ENCODE measurements at places on chromosomes 5 and 9.

GRCh38 chr5:74402553-74402952, 238.0 kb downstream of the ENC1 start:
- DNase-seq, result no peak

DNA sequence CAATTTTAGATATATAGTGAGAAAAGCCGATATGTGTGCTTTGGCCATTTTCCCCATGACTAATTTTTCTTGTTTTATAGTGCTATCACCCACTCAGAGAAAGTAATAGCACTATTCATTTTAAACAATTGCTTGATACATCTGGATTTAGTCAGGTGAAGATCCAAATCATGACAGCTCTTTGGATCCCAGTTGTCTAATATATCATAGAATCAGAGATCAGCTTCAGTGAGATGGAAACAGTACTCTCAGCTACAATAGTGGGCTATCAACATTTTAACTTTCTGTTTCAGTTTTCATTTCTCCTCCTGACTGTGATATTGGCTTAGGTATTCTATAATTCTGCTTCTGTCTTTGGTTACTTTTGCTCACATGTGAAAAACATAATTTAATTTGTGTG, 38.7 kb downstream of the VCAN start:
- no peak for DNase-seq

GRCh38 chr9:4997196-4997595, 12.1 kb downstream of the JAK2 start:
- no peak for DNase-seq

DNA sequence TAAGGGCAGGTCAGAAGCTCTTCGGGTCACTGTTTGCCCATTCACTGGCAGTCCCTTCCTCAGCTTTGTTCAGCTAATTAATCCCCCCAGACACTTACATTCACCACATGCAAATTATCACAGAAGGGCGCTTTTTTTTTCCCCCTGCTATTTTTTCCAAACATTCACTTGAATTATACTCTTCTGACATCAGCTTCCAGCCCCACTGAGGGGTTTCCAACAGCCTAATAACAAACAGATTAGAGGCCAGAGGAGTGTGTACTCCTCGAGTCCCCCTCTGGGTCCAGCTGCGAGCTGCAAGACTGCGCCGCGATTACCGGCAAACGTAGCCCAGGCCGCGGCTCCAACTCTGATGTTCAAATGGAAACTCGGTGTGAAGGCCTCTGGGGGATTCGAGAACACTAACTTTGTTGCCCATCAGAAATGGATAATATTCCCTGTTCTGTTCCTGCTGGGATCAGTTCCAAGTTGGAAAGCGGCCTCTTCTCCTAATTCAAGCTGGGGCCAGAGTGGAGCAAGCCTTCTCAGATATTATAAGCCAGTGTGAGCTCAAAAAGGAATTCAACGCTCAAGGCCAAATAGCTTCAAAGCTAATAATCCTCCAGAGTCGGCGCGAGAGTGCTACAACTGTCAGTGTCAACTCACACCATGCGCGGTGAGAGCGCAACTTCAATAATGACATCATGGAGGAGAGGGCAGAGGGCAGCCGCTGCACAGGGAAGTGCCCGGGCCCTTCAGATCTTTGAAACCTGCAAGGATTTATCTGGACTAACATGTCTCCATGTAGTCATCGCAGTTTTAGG, 560.8 kb downstream of the BNC2 start:
- DNase-seq, result no peak

GRCh38 chr9:127937056-127937387, 632 bp downstream of the DPM2 start:
- DNase-seq, result no peak

DNA sequence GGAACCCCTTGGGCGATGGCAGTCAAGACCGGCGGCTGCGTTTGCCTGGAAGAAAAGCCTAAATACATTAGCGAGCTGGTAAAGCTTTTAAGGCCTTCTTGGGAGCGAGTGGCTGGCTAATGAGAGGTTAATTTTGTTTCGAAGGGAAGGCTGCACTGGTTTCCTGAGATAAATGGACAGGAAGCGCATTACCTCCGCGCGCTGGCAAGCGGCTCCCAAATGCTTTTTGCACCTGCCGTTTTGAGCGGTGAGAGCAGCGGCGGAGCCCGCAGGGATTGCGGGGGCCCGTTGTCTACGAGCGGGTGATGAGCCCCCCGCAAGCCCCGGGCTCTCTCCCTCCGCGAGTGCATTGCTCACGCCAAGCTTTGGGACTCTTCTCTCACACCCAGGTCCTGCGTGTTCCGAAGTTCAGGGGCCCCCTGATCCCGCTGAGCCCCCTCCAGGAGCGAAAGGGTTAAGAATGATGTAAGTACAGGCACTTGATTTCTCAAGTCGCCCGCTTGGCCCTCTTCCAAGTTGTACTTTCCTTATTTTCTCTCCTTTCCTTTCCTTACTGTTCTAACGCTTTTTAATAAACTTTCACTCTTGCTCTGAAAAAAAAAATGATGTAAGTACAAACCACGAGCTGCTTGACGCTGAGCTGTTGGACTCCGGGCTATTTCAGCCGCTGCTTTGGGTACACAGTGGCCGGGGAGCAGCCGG, 3.1 kb upstream of the RGMB start:
- no peak for DNase-seq

DNA sequence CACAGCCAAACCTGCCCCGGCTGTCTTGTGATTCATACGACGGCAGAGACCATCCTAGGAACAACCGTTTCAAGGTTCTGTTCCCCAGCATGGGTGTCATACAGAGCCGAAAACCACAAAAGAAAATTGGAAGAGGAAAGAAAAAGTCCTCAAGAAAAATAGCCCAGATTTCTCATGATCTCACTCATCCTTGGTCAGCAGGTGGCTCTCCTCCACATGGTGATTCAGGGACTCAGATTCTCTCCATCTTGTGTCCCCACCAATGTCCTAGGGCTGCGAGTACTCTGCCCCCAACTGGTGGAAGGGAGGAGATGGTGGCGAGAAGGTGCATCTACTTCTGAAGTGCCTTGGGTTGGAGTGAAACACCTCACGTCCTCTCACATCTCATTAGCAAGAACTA, 25.6 kb downstream of the PDZD2 start:
- DNase-seq, result peak; percentile 7

- DNase-seq, result no peak
Measured at GRCh38 chr9:99162759-99163364, 57.9 kb downstream of the TGFBR1 start.

- no peak for DNase-seq
Measured at GRCh38 chr5:131389096-131389868, 125.4 kb downstream of the CDC42SE2 start.

DNA sequence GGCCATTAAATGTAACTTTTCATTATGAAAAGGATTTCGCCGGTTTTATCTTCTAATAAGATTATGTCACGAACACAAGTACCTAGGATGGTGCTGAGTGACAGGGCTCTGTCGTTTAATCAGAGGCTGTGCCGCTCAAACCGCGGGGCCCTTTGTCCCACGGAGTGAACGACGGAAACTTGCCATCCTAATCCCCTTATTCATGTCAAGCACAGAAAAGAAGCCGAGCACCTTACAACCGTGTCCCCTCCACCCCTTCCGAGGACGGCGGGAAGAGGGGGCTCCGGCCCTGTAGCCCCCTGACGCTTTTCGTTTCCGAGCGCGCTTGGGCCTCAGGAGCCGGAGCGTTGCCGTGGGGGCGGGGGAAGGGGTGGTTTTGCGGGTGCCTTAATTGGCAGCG, 11.2 kb downstream of the LMX1B start:
- no peak for DNase-seq

- DNase-seq, result no peak
Measured at GRCh38 chr5:10634562-10634961, 70.7 kb downstream of the ANKRD33B start.

DNA sequence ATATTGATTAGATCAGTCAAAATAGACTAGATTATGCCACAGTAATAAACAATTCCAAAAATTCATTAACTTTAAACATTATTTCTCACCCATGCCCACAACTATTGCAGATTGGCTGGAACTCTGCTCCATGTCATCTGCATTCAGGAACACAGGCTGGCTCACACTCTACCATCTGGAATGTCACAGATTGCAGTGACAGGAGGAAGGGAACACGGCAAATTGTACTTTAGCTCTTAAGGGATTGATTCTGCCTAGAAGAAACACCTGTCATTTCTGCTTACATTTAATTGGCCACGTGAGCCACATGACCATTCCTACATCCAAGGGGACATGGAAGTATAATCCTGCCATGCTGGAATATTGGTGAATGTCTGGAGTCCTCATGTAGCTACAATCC, 54.4 kb downstream of the ATPSCKMT start:
- no peak for DNase-seq

- no peak for DNase-seq
Measured at GRCh38 chr9:124213396-124213795, 44.4 kb upstream of the NEK6 start.

GRCh38 chr9:113620377-113621161, 157.0 kb downstream of the RGS3 start:
- DNase-seq, result no peak

- DNase-seq, result no peak
Measured at GRCh38 chr9:75892216-75892911, 1.9 kb downstream of the PCSK5 start.

DNA sequence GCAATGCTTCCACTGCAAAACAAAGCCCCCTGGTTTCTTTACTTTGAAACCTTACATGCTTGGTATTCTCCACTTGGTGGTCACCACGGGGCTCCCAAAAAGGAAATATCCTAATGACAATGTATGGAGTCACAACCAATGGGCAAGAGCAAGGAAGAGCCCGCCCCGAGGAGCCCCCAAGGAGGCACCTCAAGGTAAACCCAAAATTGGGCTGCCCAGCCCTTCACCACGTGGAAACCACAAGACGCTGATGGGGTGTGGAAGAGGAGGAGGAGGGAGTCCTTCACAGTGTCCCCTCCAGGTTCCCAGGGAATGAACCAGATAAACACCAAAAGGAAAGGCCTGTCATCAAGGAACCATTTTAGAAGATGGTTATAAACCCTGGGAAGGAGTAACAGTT, 3.8 kb downstream of the ROR2 start:
- DNase-seq, result no peak

DNA sequence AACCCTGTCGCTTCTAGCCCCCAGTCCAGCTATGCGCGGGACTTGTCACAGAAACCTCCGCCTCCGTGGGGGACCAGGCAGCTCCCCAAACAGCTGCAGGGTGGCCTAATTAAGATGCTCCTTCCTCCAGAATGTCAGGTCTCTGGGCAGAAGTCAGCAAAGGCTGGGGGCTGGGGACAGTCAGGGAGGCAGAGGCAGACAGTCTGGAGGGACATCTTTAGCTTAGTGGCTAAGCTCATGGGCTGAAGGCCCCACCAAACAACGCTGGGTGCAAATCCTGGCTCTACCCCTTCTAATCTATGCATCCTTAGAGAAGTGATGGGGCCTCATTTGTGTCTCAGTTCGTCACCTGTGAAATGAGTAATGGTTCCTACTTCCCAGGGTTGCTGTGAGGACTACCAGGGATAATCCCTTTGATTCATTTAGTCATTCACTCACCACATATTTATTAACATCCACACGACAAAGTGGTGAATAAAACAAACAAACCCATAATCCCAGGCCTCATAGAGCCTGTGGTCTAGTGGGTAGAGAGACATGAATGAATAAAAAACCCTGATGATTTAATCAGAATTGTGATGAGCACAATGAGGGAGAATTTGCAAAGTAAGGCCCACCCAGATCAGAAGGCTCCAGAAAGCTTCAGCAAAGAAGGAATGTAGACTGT, 20.2 kb upstream of the MED27 start:
- DNase-seq, result no peak

DNA sequence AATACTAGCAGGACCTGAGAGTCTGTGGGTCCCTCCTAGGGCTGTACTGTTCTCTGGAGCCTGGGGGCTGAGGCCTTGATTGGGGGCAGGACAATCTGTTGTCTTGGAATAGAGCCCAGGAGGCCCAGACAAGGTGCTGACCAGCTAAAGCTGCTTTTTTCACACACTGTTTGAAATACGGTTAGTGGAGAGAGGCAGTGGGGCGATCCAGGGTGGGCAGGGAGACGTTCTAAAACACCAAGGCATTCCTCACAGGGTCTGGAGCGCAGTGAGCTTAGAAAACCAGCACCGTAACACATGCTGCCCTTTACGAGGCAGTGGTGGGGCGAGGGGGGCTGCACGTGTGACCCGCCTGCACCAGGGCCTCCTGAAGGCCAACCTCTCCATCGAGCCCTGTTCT, 55.1 kb downstream of the EHMT1 start:
- DNase-seq, result no peak

GRCh38 chr5:88740604-88741185, 142.3 kb downstream of the MEF2C start:
- DNase-seq, result no peak

GRCh38 chr5:156764176-156764971, 85.7 kb upstream of the PPP1R2B start:
- DNase-seq, result no peak

- no peak for DNase-seq
Measured at GRCh38 chr9:125585503-125586171, 121.4 kb downstream of the MAPKAP1 start.
